Activated CD8-positive, alpha-beta memory T cell treated with anti-CD3 and anti-CD28 coated beads for 4 hours (primary cell): ENCODE measurements at places on chromosomes 11 and 22.

GRCh38 chr11:9160166-9160565 lies 68.8 kb upstream of the SCUBE2 start:
- no peak for DNase-seq

DNA sequence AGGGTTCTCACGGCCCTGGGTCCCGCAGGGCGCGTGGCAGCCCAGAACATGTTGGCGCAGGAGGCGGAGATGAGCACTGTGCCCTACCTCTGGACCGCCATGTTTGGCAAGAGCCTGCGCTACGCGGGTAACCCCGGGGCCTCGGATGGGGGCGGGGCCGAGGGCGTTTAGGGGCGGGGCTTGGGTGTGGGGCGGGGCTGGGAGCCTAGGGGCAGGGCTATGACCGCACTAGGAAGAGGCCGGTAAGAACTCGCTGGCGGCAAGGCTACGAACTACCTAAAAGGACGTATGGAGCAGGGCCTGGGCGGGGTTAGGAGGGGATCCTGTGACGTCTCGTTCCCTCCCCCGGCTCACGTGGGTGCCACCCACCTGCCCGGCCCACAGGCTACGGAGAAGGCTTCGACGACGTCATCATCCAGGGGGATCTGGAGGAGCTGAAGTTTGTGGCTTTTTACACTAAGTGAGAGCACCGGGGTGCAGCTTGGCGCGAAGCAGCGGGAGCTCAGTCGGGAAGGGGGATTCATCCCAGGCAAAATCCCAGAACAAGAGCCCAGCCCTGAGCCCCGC lies 2.8 kb upstream of the LZTR1 start:
- DNase-seq: no peak

GRCh38 chr11:69899957-69900821 lies 81.0 kb upstream of the FGF3 start:
- DNase-seq: no peak

GRCh38 chr11:6320411-6321155 lies at the start of gene CAVIN3:
Gene CAVIN3, minus strand, starts transcription at chr11:6320501. Its CDS starts 25 bp downstream, at chr11:6320476.
- no peak for DNase-seq

DNA sequence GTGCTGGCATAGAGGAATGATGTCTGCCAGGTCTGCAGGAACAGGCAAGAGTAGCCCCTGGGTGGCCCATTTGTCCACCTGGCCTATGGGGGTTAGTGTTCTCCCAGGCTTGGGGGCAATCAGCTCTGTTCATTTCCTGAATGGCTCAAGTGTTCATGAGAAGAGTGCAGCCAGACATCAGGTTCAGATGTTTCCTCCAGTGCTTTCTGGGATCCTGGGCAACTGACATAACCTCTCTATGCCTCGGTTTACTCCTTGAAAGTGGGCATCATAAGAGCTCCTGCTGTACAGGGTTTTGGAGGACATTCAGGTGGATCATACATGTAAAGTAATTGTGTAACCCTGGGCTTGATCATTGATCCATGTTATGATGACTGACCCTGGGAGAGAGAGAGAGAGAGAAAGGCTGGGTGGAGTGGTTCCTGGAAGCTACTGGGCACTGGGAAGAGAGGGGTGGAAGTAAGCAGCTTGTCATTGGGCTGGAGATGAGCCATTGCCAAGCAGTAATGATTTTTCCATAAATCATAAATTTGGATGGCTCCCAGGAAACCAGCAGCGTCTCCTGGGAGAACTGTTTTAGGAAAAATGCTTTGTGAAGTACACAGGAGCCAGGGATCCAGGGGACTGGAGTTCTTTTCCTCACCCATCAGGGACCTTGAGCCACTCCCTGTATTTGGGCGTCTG lies 30.2 kb upstream of the ACCSL start:
- no peak for DNase-seq

GRCh38 chr11:76456571-76456970 lies 11.8 kb downstream of the EMSY start:
- DNase-seq: no peak

DNA sequence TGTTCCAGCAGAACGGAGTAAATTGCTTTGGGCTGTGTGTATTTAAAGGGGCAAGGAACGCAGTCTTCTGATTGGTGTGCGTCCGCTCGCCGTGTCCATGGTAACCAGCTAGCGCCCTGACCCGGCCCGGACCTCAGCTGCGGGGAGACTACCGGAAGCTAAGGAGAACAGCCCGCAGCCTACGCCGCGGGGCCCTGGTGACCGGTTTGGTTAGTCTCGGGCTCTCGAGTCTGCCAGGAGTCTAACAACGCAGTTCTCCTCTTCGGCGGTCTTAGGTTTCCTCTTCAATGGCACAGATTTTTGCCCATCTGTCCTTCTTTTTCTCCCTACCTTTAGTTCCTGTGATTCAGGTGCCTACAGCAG lies 3.5 kb upstream of the OR56A3 start:
- DNase-seq: no peak

DNA sequence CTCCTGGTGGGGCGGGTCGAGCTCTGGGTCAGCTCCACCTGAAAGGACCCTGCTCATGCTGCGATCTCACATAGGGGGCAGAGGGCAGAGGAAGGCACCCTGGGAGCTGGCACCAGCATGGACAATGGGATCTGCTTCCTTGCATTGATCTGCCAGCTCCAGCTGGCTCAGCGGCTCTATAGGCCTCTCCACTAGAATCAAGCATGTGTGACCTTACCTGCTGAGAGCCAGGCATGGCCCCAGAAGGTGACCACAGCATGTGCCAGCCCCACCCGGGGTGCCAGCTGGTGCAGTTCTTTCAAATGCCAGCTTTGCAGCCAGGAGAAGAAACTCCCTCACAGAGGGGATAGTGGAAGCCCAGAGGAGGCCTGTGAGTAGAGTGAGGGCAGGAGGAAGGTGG lies 22.0 kb upstream of the KLHL35 start:
- DNase-seq: no peak

GRCh38 chr11:83046621-83047172 lies 25.0 kb downstream of the RAB30 start:
- no peak for DNase-seq

DNA sequence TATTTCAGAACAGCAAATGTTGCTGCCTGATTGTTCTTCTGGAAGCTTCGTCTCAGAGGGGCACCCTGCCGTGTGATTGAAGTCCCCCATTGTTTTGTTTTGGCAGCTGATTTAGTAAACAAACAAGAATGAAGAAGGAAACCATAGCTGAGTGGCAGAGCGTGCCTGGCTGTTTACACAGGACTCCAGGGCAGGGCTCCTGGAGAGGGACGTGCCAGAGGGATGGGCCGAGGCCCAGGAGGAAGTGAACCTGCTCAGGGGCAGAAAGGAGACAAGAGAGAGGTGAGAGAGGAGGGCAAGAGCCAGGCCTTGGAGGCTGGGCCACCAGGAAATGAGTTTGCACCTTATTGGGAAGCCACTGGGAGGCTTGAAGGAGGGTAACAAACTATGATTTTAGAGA lies 85.5 kb upstream of the B3GAT1 start:
- no peak for DNase-seq

- no peak for DNase-seq
Observed at GRCh38 chr11:8567602-8568198, 26.3 kb downstream of the STK33 start.

GRCh38 chr22:38602166-38602565 lies 32.2 kb upstream of the DMC1 start:
- no peak for DNase-seq

DNA sequence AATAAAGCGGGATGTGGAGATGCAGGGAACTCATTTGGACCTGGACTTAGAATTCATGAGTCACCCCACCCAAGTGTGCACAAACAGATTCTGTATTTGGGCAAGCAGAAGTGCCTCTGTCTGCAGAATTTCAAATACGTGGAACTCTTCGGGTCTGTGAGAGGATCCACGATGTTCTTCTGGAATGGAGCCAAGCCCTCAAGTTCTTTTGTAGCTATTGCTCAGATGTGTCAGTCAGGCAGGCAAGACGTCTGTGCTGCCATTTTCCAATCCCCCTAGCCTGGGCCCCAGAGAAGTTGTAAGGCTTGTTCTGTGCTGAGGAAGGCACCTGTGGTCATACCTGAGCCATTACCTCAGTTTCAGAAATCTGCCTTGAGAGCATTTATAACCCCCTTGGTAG lies 132.8 kb upstream of the RASSF10 start:
- DNase-seq: no peak

GRCh38 chr11:12695873-12696272 lies 21.7 kb downstream of the TEAD1 start:
- DNase-seq: no peak

GRCh38 chr11:90349731-90350130 lies 126.9 kb upstream of the CHORDC1 start:
- no peak for DNase-seq

- DNase-seq: no peak
Observed at GRCh38 chr11:102773386-102773785, 7.0 kb downstream of the MMP10 start.

DNA sequence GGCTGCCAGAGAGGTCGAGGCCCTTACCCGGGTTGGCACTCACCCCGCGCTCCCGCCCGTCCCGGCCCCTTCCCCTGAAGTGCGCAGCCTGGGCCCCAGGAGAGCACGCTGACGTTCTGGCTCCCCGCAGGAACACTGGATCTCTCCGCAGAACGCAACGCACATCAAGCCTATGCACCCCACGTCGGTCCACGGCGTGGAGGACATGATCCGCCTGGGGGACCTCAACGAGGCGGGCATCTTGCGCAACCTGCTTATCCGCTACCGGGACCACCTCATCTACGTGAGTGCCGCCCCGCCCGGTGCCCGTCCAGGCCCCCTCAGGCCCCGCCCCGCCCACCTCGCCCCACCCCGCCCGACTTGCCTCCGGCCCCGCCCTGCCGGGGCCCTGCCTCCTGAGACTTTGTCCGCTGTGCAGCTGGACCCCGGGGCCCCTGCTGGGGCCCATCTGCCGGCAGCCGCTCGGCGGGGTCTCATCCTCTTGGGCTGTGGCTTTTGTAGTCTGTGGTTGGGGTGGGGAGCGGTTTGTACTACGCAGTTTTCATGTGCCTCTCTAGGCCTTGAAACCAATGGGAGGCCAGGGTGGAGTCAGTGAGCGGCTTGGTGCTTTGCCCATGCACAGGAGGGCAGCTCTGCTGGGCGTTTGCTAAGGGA lies 19.7 kb downstream of the MYO7A start:
- no peak for DNase-seq

DNA sequence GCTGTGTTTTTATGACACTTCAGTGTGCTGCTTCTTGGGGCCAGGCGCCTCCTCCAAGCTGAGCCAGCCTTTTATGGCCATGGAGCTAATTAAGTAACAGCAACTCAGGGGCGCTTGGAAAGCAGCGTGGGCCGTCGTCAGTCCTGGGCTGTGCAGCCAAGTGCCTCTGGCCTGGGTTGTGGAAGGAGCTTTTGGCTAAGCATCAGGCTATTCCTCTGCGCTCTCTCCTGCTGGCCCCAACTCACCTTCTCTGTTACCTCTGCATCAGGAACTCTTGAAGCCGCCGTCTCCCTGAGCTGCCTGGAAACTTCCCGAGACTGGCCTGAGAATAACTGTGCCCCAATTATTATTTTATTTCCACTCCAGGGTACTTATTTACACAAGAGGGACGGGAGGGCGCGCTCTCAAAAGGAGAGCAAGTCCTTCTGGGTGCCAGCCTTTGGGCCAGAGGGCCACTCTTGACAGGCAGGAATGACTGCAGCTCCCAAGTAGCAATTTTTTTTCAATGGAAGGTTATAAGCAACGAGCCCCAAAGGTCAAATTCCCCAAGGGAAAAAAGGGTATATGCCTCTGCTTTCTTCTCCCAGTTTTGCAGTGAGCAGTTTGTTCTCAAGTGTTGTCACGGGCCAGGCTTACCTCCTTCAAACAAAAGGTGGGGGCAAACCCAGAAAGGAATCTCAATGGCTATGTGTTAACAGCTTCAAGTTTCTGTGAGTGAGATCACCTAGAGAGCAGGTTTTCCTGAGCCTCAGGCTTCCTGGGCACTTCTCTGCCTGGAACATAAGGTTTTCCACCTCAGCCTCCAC lies 38.5 kb upstream of the NAV2 start:
- DNase-seq: no peak

DNA sequence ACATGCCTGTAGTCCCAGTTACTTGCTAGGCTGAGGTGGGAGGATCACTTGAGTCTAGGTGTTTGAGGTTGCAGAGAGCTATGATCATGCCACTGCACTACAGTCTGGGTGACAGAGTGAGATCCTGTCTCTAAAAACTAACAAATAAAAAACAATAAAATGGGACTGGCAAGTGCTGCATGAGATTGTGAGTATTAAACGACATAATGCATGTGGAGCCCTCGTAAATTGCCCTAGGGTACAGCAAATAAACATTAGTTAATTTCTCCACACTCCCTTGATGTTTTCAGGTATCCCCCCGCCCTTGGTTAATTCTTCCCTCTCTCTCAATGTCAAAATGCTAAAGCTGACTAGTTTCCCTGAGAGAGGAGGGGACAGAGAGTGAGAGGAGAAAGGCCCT lies 4.9 kb upstream of the RHOG start:
- no peak for DNase-seq

DNA sequence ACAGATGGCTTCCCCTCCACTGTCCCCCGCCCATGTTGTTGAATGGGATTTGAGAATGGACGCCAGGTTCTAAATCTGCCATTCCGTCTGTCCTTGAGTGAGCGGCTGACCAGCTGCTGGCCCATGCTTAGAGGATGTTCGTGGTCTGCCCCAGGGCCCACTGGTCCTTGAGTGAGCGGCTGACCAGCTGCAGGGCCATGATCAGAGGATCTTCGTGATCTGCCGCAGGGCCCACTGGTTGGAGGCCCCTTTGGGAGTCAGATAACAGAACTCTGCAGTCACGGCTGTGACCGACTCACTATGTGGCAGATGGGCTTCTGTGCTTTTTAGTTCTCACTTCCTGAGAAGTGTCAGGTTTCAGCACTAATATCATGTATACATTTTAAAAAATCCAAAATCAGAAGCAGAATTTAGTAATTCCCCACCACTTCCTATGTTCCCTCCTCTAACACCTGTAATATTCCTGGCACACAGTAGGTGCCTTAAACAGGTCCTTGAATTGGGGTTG lies 54.1 kb downstream of the MICAL3 start:
- DNase-seq: no peak

DNA sequence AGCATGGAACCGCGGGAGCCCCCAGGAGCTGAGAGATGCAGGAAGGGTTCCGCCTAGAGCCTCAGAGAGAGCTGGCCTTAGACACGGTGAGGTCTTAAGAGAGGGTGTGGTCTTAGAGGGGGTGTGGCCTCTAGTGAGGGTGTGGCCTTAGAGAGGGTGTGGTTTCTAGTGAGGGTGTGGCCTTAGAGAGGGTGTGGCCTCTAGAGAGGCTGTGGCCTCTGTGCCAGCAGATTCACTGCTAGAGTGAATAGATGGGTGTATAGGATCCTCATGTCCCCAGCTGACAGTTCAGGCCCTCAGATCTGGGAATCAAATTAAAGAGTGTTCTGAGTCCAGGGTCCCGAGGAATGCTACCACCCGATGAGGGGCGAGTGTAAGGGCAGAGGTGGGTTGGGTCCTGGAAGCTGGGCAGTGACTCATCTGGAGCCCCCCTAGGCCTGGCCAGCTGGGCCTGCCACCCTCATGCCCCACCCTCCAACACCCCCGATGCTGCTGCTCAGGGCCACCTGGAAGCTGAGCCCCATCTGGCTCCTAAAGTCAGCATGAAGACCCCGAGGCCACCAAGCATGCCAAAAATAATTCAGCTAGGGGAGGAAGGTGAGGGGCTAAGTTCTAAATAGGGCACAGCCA lies 49.5 kb downstream of the IGF2 start:
- DNase-seq: no peak

DNA sequence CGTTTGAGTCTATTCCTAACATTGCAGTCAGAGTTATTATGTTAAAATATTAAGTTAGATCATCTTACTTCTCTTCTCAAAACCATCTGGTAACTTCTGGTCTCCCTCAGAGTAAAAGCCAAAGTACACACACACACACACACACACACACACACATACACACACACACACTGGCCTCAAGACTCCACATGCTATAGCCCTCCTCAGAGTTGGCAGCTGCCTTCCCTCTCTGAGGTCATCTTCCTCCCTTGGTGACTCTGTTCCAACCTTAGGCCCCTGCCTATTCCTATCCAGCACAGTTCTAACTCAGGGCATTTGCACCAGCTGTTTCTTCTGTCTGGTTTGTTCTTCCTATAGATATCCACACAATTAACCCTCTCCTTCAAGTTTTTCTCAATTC lies 272.0 kb upstream of the SESN3 start:
- DNase-seq: no peak
